ENCODE measurements at places on chromosomes 12 and 14.

- H3K27ac ChIP-seq: no peak overlapping the region
- H3K4me1 ChIP-seq: no peaks in the 10 kb centered on the region
- no peak for DNase-seq
- H3K27me3 ChIP-seq: no peaks in the 10 kb centered on the region
Measured at GRCh38 chr14:32905013-32905412, 33.7 kb upstream of the NPAS3 start.

GRCh38 chr12:15163030-15163976 is 57.9 kb downstream of the RERG start:
- no peak overlapping the region for H3K27ac ChIP-seq
- DNase-seq: no peak
- no peak overlapping the region for H3K4me3 ChIP-seq
- no peaks in the 10 kb centered on the region for H3K36me3 ChIP-seq
- no peaks in the 10 kb centered on the region for H3K4me1 ChIP-seq
- peaks cover 32% of the 10 kb centered on the region for H3K27me3 ChIP-seq

DNA sequence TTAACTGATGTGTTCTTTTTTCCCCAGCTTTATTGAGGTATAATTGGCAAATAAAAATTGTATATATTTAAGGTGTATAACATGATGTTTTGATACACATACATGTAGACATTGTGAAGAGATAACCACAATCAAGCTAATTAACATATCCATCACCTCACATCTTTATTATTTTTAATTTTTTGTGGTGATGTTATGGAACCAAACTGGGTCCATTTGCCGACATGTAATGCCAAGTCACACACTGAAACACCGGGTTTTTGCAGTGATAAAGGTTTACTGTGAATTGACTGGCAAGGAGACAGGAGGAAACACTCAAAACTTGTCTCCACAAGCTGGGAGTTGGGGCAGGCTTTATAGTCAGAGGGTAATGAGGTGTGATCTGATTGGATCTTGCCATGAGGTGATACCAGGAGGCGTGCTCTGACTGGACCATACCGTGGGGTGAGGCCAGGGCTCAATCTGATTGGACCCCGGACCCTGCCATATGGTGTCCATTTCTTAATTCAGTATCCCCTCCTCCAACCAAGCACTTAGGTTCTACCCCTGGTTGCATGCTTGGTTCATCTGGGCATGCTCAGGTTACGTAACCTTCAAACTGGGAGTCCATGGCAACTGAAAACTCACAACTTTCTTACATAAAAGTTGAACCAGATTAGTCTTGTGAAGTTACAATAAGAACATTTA is 11.8 kb upstream of the WSCD2 start:
- peaks cover 10% of the 10 kb centered on the region for H3K4me1 ChIP-seq
- DNase-seq: no peak
- H3K27me3 ChIP-seq: peaks cover 21% of the 10 kb centered on the region
- H3K4me3 ChIP-seq: no peak overlapping the region
- no peak overlapping the region for H3K27ac ChIP-seq
- no peaks in the 10 kb centered on the region for H3K36me3 ChIP-seq

DNA sequence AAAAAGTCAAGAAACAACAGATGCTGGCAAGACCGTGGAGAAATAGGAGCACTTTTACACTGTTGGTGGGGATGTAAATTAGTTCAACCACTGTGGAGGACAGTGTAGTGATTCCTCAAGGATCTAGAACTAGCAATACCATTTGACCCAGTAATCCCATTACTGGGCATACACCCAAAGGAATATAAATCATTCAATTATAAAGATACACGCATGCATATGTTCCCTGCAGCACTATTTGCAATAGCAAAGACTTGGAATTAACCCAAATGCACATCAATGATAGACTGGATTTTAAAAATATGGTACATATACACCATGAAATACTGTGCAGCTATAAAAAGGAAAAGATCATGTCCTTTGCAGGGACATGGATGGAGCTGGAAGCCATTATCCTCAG is 18.0 kb upstream of the CATSPERB start:
- no peak overlapping the region for H3K27ac ChIP-seq
- no peaks in the 10 kb centered on the region for H3K4me1 ChIP-seq

GRCh38 chr12:27396216-27396815 is 50.2 kb upstream of the SMCO2 start:
- DNase-seq: no peak
- no peak overlapping the region for H3K4me3 ChIP-seq
- H3K27ac ChIP-seq: no peak overlapping the region
- no peaks in the 10 kb centered on the region for H3K36me3 ChIP-seq

DNA sequence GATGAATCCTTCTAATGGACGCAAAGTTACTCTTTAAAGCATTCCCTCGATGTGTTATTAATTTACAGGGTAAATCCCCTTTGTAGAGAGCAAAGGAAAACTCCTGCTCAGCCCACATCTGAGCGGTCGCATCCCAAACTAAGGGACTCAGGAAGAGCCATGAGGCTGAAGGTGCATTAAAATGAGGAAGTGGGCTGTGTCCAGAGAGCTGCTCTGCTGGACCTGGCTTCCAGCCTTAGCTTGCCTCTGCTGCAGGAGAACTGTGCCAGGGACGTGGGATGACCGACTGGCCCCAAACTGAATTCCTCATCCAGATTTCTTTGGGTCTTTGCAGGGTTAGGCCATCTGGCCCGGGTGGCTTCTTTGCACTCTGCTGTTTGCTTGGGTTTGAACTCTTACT is 88.3 kb downstream of the FBXW8 start:
- H3K4me1 ChIP-seq: no peaks in the 10 kb centered on the region
- H3K4me3 ChIP-seq: no peak overlapping the region
- no peak for DNase-seq
- no peak overlapping the region for H3K27ac ChIP-seq

DNA sequence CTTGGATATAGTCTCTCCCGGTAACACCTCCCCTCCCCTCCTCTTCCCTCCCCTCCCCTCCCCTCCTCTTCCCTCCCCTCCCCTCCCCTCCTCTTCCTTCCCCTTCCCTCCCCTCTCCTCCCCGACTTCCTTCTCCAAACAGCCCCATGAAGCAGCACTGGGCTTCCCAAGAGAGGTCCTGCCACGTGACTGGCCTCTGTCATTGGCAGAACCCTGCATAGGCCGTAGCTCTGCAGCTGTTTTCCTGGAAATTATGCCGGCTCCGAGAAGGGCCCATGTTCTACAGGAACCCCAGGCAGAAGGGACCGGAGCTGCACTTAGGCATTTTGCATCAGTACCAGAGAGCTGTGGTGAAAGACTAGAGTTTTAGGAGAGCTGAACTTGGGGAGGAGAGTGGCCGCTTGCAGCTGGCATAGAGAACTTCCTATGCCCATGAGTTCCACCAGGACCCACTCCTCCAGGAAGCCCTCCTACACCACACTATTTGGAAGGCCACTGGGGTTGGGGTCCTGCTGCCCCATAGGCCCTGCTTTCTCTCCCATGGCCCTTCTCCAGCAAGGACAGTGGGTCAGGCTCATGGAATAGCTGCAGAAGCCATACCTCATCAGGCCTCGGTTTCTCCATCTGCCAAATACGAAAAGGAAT is 5.1 kb upstream of the TNFAIP2 start:
- no peak overlapping the region for H3K4me3 ChIP-seq
- no peaks in the 10 kb centered on the region for H3K36me3 ChIP-seq
- peaks cover 13% of the 10 kb centered on the region for H3K27me3 ChIP-seq
- peaks cover 11% of the 10 kb centered on the region for H3K4me1 ChIP-seq
- no peak for DNase-seq

DNA sequence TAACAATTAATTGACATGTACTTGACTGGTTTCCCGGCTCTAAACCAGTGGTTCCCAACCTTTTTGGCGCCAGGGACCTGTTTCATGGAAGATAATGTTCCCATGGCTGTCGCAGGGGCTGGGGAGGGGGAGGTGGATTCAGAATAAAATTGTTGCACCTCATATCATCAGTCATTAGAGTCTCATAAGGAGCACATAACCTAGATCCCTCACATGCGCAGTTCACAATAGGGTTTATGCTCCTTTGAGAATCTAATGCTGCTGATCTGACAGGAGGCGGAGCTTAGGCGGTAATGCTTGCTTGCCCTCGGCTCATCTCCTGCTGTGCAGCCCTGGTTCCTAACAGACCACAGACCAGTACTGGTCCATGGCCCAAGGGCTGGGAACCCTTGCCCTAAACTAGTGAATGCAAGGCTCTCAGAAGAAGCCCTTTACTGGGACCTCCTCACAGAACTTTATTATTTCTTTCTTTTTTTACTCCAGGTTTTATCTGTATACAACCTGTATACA is 86.4 kb upstream of the SINHCAF start:
- H3K4me3 ChIP-seq: no peak overlapping the region
- no peaks in the 10 kb centered on the region for H3K4me1 ChIP-seq
- H3K27me3 ChIP-seq: no peaks in the 10 kb centered on the region
- H3K27ac ChIP-seq: no peak overlapping the region
- no peaks in the 10 kb centered on the region for H3K36me3 ChIP-seq

DNA sequence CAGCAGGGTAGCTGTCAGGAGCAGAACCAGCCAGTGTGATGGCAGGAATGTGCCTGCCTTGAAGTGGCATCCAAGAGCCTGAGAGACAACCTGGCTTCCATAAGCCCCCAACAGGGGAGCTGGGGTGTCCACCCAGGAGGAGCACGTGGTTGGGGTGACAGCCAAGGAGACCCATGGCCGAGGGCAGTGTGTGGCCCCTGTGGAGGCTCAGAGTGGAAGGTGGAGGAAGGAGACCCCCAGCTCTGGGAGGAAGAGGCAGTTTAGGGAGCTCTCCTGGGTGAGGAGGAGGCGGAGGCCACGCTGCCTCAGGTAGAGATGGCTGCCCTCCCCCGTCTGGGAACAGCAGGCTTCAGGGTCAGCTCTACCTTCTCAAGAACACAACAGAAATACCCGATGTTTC is 147.0 kb downstream of the CALM1 start:
- no peaks in the 10 kb centered on the region for H3K27me3 ChIP-seq
- H3K4me1 ChIP-seq: no peaks in the 10 kb centered on the region
- no peaks in the 10 kb centered on the region for H3K36me3 ChIP-seq
- no peak overlapping the region for H3K4me3 ChIP-seq
- H3K27ac ChIP-seq: no peak overlapping the region

DNA sequence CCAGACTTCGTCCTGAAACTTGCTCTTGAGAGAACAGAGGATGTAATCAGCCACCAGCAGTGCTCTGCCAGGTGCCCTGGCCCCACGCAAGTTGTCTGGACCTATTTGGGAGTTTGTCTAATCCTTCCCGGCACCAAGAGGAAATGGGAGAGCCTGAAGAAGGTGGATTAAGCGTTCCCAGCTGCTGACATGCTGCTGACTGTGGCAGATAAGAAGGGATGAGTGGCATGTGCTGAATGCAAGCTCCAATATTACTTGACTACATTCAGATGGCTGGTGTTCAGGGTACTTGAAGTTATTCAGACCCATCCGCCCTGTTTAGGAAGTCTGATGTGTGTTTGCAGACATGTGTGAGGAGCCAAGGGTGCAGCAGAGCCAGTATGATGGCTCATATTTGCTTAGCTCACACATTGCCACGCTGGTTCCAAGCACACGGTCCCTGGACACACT is 440.6 kb upstream of the CCDC196 start:
- no peak overlapping the region for H3K27ac ChIP-seq
- H3K27me3 ChIP-seq: peaks cover 29% of the 10 kb centered on the region
- no peaks in the 10 kb centered on the region for H3K4me1 ChIP-seq
- DNase-seq: no peak

DNA sequence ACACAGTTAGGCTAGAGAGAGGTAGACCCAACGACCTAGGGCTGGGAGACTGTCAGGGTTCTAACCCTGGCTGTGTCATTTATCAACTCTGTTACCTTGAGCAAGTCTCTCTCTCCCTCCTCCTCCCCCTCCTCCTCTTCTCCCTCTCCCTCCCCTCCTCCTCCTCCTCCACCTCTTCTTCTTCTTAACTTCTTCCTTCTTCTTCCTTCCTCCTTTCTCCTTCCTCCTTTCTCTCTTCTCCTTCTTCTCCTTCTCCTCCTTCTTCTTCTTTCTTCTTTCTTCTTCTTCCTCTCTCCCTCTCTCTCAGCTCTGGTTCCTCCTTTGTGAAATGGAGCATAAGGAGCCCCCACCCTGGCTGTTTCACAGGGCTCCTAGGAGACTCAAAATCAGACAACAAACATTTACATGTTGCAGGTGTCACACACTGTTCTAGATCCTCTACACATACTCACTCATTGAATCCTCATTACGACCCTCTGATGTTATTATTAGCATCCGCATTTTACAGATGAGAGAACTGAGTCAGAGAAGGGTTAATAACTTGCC is 2.2 kb upstream of the KCNH3 start:
- DNase-seq: no peak
- H3K36me3 ChIP-seq: no peaks in the 10 kb centered on the region
- peaks cover 11% of the 10 kb centered on the region for H3K4me1 ChIP-seq
- no peak overlapping the region for H3K4me3 ChIP-seq

DNA sequence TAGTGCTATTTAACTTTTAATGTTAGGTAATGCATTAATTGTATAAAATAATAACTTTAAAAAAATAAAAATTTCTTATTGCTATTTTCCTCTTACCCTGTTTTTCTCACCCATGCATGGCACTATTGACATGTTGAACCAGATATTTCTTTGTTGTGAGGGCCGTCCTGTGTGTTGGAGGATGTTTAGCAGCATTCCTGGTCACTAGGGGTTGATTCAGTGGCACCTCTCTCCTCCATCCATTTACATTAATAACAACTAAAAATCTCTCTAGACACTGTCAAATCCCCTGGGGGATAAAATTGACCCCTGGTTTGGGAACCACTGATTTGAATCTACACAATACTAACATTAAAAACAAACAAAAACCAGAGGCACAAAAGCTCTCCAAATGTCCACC is 147.5 kb upstream of the MIS18BP1 start:
- H3K4me3 ChIP-seq: no peak overlapping the region
- no peaks in the 10 kb centered on the region for H3K27me3 ChIP-seq
- no peaks in the 10 kb centered on the region for H3K4me1 ChIP-seq
- H3K27ac ChIP-seq: no peak overlapping the region
- no peak for DNase-seq

DNA sequence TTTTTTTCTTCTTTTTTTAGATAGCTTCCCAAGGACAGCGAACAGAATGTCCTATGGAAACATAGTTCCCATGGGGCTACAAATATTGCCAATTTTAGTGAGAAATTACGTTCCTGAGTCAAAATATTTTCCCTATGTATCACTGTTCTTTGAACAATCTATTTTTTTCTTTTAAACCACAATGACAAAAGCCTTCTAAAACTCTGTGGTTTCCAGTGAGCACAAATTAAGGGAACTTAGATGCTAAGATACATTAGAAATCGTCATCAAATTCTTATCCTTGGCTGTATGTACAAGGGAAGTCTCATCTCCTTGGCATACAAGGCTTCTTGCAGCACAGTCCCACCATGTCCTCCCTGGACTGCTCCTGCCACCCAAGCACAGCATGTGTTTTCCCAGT is 17.9 kb downstream of the CPM start:
- no peak overlapping the region for H3K4me3 ChIP-seq
- H3K36me3 ChIP-seq: no peaks in the 10 kb centered on the region
- no peaks in the 10 kb centered on the region for H3K4me1 ChIP-seq
- H3K27me3 ChIP-seq: peaks cover 6% of the 10 kb centered on the region
- no peak for DNase-seq

DNA sequence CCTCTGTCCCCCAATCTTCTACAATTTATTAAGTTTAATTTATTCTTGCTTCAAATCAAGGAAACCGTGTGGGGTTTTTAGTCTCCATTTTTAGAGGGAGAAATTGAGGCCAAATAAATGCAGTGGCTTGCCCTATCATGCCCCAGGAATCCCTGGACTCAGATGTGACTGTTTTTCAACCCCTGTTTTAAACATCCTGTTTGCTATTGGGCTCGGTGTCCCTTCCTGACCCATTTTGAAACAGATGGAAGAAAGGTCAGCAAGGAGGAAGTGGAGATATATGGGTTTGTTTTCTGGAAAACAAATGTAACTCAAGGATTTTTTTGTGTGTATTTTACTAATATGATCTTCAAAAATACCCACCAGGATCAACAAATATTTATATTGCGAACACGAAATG is 84.7 kb downstream of the DACT1 start:
- DNase-seq: no peak
- H3K27ac ChIP-seq: no peak overlapping the region
- no peaks in the 10 kb centered on the region for H3K4me1 ChIP-seq
- no peak overlapping the region for H3K4me3 ChIP-seq
- no peaks in the 10 kb centered on the region for H3K36me3 ChIP-seq

All from natural killer cell treated with Interleukin-12 subunit alpha and Interleukin-12 subunit beta and Interleukin-15 and Interleukin-18, amount 100 ng/mL, for 72 hours (primary cell).